ENCODE measurements at places on chromosomes 2 and 18.

GRCh38 chr18:39558658-39559057 is 1993.1 kb upstream of the CELF4 start:
- DNase-seq: no peak

GRCh38 chr2:118613737-118614136 is 233.7 kb downstream of the EN1 start:
- no peak for DNase-seq

GRCh38 chr2:144580521-144581161 is 60.7 kb upstream of the ZEB2 start:
- DNase-seq: no peak

DNA sequence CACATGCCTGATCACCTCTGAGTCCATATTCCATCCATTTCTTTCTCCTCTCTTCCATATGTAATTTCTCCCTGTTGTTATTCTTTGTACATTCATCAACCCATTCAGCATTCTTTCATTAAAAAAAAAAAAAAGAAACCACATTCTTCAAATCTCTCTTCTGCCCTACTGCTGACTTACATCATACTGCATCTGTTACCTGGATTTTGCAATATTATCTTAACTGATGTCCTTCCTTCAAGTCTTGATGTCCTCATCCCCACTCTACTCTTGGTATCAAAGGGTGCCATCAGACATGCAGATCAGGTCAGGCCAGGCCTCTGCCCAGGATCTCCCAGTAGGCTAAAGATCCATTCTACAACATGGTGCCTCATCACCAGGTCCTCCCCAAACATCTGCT is 90.6 kb downstream of the SGPP2 start:
- no peak for DNase-seq

- DNase-seq: no peak
Observed at GRCh38 chr18:45526114-45526841, 89.0 kb upstream of the SLC14A2 start.

DNA sequence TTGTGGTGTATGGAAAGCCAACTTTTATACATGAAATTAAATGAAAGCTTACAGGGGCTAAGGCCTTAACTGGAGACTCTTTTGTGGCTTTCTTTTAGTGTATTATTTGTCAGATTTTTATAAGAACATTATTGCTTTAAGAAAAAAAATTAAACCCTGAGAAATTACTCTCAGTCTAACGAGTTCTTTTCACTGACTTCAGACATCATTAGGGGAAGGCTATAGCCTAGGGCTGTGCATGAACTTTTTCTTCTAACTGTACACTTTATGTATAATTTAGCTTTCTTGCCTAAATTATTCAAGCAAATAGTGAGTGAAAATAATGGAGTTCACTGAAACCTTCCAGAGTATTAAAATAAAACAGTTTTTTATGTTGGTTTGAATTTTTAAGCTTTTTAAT is 151.1 kb upstream of the MEIS1 start:
- DNase-seq: no peak
